ENCODE measurements at places on chromosomes 7 and 10.

- DNase-seq = peak; percentile 6
Measured at GRCh38 chr10:96998329-96998888, 166.3 kb downstream of the LCOR start.

GRCh38 chr10:131346456-131346855 is 34.9 kb upstream of the TCERG1L start:
- DNase-seq = no peak

DNA sequence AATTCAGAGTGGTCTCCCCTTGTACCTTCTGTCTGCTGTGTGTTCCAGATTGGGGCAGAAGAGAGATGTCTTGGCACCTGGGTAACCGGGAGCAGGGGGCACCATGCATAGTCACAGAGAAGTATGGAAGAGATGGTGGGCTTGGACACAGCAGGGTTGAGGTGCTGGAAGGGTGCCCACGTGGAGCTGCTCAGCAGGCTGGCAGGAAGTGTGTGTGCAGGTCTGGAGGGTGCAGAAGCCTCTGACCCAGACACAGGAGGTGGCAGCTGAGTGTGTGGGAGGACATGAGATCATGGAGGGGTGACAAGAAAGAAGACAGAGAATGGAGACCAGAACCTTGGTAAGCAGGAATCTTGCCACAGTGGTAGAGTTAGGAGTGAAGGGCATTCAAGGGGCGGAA is 42.3 kb upstream of the DUSP5 start:
- DNase-seq = no peak

- DNase-seq = no peak
Measured at GRCh38 chr10:67319976-67320375, 376.0 kb downstream of the CTNNA3 start.
